ENCODE measurements at places on chromosomes 4 and X.
A peak's percentile ranks its signal among the peaks of the same experiment; 100 is the strongest.

DNA sequence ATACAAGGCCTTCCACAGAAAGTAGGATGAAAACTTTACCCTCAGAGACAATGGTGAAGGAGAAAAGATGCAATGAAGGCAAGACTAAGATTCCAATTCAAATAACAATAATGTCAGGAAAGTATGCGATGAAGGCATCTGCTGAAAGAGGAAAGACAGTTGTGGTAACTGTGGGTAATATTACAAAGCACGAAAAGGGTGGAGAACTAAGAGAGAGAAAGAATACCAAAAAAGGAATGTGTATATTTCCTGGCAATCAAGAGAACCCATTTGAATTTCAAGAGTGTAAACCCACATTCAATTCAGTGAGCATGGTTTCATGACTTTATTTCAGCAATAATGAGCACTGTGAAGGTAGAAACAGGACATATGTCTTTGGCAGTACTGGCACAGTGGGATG is 225.5 kb downstream of the PALLD start:
- no peak for DNase-seq

DNA sequence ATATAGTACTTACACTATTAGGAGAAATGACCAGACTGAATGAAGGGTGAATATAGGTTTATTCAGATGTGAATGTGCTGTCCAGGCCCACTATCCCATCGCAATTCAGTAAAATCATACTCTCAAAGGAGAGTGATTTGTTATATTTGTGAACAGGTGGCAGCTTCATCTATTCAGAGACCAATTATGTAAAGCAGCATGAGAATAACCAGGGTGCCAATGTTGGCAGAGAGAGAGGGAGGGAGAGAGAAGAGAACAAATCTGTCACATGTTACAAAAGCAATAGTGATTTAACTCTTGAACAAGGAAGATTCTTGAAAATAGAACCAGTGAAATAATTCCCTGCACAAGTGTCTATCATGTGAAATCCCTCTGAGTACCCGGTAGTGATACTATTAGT is 38.9 kb upstream of the TLL1 start:
- DNase-seq, result no peak

GRCh38 chrX:4830880-4831557 is 1117.6 kb upstream of the PRKX start:
- DNase-seq, result no peak

DNA sequence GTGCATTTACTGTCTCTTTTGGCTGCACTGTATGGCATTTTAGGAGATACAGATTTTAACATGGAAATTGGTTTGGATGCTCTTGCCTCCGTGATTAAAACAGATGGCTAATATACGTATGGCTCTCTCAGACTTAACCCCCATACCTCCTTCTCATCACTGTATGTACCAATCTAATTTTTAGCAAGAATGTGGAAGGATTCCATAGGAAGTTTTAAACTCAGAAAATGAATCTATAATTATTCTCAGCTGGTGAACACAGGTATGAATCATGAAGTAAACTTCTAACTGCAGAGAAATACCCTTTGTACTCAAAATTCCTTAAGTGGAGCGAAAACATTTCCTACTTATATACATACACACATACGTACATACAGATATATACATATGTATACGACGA is 210.5 kb upstream of the NEIL3 start:
- DNase-seq, result peak; percentile 59

- DNase-seq, result peak; percentile 2
Measured at GRCh38 chr4:95693594-95693993, 144.8 kb upstream of the UNC5C start.

- DNase-seq, result no peak
Measured at GRCh38 chr4:69532125-69532524, 36.4 kb upstream of the UGT2B4 start.

DNA sequence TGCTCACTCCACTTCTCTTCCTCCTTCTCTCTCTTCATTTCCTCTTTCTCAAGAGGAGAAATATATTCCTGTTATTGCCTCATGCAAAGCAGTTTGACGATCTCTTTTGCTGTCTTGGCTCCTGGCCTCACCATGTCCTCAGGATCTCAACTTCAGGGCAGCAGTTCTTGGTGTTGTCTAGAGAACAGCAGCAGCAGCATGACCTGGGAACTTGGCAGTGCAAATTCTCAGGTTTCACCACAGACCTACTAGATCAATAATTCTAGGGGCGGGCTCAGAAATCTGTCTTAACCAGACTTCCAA is 193.4 kb upstream of the EDNRA start:
- no peak for DNase-seq

DNA sequence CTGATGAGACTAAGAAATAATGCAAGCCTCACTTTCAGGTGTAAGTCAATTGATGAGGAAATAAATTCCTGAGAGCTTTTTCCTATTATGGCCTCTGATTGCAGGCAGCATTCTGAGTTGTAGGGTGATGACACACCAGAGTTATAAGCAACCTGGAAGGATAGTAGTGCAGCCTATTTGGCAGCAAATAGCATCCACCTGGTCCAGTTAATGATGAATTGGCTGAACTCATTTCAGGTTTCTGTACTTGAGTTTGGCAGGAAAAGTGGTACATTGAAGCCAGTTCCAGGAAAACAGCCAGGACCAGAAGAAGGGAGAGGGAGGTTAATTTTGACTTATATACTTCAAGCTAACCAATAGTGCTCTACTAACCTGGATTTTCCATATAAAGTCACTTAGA is 316.8 kb downstream of the NAF1 start:
- no peak for DNase-seq

DNA sequence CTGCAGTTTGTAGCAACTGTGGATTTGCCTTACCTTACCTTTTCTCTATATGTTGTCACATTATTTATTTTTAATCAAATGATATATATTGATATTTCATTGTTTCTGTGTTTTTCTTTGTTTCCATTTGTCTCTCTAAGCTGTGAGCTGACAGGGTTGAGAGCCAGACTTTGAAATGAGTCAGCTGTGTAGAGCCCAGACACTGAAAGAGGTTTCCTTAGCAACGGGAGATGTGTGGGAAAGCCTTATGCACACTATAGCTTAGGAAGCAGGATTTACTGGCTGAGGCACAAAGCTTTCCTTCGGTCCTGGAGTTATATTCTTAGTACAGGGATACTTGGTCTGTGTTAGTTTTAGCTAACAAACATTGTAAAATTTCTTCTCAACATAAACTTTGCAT is 192.2 kb downstream of the FGF13 start:
- peak; percentile 1 for DNase-seq

- DNase-seq, result peak; percentile 90
Measured at GRCh38 chr4:120052856-120053255, 13.8 kb downstream of the MAD2L1 start.

DNA sequence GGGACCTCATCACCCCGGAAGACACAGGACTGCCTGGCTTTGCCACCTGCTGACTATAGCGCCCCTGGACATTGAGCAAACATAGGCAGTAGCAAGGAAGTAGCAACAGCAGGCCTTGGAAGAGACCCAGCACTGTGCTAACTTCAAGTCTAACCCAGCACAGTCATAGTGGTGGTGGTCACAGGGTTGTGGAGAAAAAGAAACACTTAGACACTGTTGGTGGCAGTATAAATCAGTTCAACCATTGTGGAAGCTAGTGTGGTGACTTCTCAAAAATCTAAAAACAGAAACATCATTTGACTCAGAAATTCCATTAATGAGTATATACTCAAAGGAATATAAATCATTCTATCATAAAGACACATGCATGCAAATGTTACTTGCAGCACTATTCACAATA is 874.0 kb upstream of the EPHA5 start:
- peak; percentile 14 for DNase-seq

GRCh38 chr4:168737806-168738172 is 240.9 kb downstream of the PALLD start:
- peak; percentile 75 for DNase-seq

All from fibroblast of skin of right biceps (primary cell).